ENCODE measurements at places on chromosomes 6 and 20.

DNA sequence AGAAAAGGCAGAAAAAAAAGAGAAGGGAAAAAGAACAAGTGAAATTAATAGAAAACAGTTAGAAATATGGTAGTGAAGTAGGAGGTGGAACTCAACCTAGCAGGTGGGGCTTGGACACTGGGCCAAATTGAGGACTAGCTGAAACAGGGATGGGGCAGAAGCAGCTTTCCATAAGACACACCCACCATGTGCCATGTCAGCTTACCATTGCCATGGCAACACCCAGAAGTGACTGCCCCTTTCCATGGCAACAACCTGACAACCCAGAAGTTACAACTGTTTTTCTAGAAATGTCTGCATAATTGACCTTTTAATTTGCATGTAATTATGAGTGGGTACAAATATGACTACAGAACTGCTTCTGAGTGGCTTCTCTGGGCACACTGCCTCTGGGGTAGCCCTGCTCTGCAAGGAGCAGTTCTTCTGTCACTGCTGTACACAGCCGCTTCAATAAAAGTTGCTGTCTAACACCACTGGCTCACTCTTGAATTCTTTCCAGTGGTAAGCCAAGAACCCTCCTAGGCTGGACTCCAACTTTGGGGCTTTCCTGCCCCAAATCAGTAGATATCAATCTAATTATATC, 35.9 kb upstream of the SLC24A3 start:
- no peak for DNase-seq

DNA sequence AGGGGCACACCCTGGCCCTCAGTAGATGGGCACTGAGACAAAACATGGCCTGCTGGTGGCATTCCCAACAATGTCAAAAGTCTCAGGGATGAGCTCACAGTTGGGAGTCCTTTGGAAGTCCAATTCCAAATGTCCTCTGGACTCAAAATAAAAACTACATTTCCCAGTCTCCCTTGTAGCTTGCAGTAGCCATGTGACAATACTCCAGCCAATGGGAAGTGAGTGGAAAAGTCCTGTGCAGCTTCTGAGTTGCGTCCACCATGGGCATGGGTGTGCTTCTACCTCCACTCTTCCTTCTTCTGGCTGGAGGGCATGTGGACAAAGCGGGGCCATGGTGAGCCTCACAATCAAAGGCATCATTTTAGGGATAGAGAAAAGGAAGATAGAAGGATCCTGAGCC, 5.8 kb upstream of the ADAM33 start:
- no peak for DNase-seq

- DNase-seq: no peak
These were observed 117.1 kb upstream of the TAB2 start for GRCh38 chr6:149200282-149200945.

- DNase-seq: no peak
These were observed 27.6 kb upstream of the IFNGR1 start for GRCh38 chr6:137246791-137247202.

GRCh38 chr6:170018936-170019817, 267.8 kb downstream of the ERMARD start:
- DNase-seq: no peak

GRCh38 chr20:48722002-48722731, 105.6 kb downstream of the PREX1 start:
- DNase-seq: no peak

- DNase-seq: no peak
These were observed 1.5 kb downstream of the REPS1 start for GRCh38 chr6:138986578-138986977.

- no peak for DNase-seq
These were observed 148.4 kb upstream of the FBXL4 start for GRCh38 chr6:99096170-99096569.

DNA sequence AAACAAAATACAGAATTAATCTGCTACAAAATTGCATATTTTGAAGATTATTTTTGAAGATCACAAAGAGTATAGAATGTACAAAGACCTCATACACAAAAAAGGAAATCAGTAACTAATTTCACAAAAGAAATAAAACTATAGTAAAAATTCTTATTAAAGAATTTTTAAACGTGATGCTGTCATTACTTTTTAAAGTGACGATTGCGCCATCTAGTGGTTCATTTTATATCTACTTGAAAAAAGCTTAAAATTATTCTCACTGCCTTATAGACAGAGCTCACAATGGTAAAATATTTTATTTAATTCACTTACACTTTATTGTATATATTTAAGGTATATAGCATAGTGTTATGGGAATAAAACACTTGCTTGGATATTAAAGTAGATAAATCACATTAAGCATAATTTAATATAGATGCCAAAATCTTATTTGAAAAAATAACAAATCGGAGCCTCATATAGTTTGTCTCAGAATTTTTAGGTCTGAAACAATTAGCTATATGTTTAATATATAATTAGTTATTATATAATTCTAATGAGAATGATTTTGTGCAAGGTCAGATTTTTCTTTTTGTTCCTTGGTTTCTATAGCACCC, 128.8 kb downstream of the PHF3 start:
- no peak for DNase-seq

DNA sequence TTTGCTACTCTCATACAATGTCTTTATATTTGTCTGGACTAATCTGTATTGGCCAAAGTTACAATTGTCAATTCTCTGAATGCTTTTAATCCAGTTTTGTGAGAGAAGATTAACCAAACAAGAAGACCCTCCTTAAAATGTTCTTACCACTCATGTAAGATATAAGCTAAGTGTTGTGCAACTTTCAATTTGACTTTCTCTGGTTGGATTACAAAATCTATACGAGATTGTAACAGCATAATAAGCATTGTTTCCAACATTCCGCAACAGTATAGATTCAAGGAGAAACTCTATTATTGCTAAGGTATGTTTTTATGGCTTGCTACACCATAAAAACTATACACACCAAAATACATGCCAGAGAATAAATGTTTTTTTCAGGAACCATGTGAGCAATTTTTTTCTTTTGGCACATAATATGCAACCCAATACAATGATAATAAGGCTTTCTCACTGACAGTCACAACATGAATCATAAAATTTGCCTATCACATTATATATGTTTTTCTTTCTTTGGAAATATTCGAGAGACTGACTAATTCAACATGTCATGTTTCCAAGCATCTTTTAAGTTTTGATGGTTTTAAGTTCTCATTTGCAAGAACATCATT, 12.2 kb upstream of the TRPC4AP start:
- DNase-seq: no peak

- DNase-seq: no peak
These were observed 1.2 kb downstream of the ABHD12 start for GRCh38 chr20:25389401-25389857.

DNA sequence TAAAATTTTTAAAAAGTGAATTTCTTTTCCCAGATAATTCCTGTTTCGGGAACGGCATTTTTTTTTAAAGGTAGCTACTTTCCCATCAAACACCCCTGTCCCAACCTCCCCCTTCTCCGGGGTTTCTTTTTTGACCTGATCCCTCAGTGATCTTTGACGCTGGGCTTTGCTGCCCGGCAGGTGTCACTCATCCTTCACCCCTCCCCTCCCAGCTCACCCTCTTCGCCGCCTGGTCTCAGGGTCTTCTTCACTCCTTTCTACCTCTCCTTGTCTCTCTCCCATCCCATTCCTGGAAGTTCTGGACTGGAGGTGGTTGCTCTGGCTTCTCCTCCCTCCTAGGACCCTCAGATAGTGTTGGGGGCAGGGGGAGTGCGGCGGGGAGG, 329 bp upstream of the GPR6 start:
- DNase-seq: no peak

- no peak for DNase-seq
These were observed 11.0 kb downstream of the SMOC2 start for GRCh38 chr6:168451805-168452517.

- no peak for DNase-seq
These were observed 50.4 kb upstream of the TLDC2 start for GRCh38 chr20:36825385-36826104.

DNA sequence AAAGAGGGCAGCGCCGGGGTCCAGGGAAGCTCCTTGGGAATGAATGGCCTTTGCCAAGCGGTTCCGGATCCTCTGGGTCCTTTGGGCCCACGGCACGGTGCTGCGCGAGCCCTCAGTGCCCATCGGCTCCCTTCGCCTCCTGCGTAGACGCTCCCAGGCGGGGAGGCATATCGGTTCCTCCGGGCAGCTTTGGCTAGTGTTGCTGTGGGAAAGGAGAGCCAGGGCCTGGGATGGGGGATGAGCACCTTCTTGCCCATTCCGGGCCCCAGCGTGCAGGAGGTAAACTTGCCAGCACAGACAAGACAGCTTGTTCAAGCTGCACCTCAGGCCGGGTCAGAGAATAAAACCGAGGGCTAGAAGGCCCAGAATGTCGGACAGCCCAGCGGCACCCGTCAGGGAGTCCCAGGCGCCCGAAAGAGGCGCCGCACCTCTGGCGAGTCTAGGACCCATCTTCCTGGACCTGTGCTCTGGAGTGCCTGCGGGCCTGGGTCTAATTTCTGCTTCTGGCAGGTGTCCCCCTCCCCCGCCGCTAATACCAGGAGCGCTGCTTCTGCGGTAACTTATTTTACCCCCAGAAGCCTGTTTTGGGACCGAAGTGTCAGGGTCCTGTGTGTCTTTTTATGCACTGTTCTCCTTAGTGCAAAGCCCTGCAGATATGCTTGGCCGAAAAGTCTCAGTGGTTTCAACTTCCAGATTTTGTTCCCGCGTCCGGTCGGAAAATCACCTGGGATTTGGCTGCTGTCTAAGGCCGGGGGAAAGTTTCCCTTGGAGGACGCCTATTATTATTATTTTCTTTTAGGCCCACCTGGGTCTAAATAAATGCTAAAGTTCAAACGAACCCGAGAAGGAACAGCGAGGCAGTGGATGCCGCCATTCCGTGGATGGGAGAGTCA, 1.7 kb upstream of the TFAP2C start:
- DNase-seq: no peak

GRCh38 chr20:60935971-60936370, 316.1 kb upstream of the CDH4 start:
- DNase-seq: no peak

DNA sequence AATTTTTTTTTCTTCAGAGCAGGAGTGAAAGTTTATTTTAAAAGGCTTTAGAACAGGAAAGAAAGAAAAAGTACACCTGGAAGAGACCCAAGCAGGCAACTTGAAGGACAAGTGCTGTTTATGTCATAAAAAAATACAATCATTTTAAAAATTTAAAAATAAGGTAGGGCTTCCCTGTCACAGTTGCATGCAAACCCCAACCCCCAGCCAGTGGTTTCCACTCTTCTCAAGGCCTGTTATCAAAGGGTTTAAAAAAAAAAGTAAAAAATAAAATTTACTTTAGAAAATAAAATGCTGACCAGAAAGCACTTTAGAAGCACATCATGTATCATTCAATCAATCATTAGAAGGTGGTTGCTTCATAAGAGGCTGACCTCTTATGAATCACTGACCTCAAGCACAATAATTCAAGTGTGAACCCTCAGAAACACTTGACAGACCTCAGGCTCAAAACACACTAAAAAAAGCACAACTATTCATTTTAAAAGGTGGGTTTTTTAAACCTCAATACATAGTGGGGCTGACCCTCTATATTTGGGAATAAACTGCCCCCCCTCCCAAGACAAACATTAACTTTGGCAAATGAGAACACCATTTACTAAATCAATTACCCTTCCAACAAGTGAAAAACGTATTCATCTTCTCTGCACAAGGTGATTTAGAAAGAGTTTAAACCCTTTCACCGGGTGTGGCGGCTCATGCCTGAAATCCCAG, 15.6 kb downstream of the ILRUN start:
- DNase-seq: no peak

DNA sequence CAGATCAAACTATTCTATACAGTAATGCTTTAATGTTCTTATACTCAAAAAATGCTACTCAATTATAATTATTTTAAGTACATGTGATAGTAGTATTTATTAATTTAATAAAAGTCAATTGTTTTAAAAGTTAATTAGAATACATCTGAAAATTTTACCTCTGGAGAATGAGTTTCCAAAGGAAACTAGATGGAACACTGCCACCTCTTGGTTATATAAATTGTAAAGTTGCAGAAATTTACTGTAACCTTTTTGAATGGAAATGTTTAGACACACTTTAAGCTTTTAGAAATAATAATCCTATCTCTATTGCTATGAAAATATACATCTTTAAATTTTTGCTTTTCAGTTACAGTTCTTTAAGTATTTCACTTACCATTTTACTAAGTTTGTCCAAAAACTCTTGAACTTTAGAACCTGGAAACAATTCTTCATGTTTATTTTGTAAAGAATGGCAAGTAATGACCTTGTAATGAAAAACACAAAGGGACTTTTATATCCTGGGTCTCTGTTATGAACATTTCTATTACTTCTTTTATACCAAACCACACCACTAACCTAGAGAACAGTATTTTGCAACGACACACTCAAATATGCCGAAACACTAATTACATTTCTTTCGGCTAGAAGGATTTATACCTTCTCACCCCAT, 10.9 kb upstream of the BMP5 start:
- no peak for DNase-seq

DNA sequence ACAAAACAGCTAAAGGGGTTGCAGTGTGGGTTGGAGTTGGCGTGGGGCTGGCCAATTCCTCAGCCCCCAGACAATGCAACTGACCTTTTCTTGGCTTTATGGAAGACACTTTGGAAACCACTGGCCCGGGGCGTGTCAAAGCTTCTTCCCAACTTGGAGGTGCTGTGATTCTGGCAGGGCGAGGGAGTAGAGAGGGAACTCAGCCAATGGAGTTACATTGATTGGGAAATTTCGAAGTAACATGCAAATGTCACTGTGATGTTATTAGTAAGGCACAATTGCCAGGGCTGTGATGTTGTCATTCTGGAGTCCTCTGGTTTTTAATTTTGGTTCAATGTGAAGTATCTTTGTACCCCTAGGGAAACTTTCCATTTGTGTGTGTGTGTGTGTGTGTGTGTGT, 41.5 kb upstream of the EPB41L1 start:
- no peak for DNase-seq

DNA sequence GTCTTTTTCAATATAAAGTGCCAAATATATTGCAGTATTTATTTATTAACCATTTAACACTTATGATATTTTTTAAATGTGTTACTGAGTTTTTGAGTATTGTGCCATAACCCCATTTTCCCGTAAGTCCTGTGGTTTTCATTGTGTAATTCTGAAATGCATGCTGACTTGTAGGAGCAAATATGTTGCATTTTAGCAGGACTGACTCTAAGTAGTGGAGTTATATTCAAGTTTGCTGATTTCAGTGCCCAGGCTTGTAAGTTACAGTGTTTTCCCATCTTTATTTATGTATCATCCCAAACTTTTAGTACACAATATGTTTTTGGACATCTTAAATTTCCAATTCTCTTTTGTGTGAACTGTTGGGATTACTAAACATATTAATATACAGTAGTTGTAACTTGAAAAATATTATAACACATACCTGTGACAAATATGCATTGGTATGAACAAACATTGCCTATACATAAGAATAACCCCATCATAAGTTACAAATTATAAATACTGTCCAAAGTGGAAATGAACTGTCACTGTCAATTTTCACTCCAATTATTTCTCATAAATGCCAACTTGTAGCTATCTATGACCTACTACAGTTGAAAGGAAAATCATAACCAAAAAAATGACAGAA, 179.3 kb upstream of the RUNX2 start:
- DNase-seq: no peak

- DNase-seq: no peak
These were observed 784.2 kb downstream of the KIF16B start for GRCh38 chr20:15789079-15789478.
